ENCODE measurements at places on chromosomes 4 and X.
A peak's percentile ranks its signal among the peaks of the same experiment; 100 is the strongest.

GRCh38 chr4:141646969-141647368 lies 10.6 kb downstream of the IL15 start:
- no peak for DNase-seq

DNA sequence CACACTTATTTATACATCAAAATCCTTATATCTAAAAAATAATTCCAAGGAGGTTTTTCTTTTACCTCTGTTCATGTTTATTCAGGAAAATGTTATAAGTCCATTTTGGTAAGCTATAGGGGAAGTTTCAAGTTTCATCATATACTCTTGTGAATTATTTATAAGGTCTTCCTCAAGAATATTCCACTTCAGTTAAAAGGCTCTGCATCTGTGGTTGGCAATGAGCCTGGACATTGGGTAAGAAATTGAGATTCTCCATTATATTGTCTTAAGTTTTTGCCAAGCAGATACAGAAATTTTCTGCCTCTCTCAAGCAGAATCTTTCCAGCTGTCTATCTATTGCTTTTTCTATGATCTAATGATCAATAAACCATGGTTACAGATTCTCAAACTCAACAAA lies 641.9 kb downstream of the NLGN4X start:
- DNase-seq: no peak

- peak; percentile 96 for DNase-seq
Measured at GRCh38 chr4:158209825-158210807, at the start of gene TMEM144. TSS of gene TMEM144 (plus strand) at chr4:158210486. CDS start at chr4:158212668, 2,182 bp downstream.

- no peak for DNase-seq
Measured at GRCh38 chrX:69968950-69969349, 80.8 kb downstream of the AWAT2 start.

DNA sequence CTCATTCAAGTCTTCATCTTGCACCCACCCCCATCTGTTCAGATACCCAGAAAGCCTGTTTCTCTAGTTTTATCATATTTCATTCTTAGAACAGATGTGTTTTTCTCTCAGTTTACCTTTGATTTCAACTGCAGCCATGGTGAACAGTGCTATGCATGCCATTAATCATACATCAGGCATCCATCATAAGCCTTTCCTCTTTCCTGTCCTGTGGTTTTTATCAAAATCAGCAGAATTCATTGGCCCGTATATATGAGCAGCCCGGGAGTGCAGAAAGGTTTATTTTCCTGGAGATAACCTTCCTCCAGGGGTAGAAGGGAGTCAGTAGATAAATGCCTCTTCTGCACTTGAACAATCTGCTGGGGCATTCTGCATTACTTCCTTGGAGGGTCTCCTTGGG lies 65.7 kb downstream of the IL21 start:
- no peak for DNase-seq

DNA sequence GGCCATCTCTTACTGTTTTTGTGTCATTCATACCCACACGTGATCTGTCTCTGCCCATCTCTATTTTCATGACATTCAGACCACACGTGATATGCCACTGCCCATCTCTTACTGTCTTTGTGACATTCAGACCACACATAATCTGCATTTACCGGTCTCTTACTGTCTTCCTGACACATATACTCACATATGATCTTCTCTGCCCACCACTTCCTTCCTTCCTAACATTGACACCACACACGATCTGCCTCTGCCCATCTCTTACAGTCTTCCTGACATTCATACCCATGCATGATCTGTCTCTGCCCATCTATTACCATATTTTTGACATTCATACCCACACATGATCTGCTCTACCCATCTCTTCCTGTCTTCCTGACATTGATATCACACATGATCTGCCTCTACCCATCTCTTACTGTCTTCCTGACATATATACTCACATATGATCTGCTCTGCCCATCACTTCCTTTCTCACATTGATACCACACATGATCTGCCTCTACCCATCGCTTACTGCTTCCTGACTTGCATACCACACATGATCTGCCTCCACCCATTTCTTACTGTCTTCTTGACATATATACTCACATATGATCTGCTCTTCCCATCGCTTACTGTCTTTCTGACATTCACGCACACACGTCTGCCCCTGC lies 36.1 kb downstream of the SCML1 start:
- no peak for DNase-seq

DNA sequence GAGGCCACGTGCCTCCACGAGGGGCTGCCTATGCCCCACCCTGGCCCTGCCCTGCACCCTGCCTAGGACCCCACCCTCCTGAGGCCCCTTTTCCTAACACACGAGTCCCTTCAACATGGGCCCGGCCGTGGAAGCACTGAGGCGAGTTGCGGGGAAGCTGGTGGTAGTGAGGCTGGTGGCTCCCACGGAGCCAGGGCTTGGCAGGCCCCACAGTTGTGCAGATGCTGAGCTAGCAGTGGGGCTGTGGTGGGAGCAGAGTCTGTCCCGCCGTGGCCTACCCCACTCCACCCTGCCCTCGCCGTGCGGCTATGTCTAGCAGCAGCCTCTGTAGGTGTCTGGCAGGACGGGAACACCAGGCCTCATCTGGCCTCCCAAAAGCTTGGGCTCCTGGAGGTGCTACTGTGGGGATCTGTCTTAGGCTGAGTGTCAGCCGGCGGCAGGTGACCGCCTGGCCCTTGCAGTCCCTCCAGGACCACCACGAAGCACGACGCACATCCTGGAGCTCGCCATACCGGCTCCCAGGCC lies 18.8 kb downstream of the TACC3 start:
- DNase-seq: no peak

GRCh38 chr4:38242822-38243387 lies 282.7 kb downstream of the PTTG2 start:
- DNase-seq: peak; percentile 47

- no peak for DNase-seq
Measured at GRCh38 chrX:45803383-45803921, 602.8 kb upstream of the DIPK2B start.

DNA sequence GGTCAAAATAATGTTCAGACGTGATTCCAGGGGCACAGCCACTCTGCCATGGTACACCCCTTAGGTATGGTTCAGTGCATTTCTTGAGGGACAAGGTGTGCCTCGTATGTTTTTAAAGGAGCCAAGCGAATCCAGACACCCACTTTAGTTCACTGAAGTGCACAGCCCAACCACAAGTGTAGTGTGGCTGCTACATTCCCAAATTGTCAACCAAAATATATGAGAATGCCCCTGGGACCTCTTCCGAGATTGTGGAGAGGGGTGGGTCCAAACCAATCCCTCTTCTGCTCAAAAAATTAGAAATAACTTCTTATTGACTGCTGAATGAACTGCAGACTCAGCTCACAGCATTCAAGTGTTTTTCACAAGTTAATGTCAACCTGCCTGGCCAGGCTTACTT lies 7.4 kb upstream of the BRS3 start:
- DNase-seq: peak; percentile 31
